ENCODE measurements at places on chromosomes 4 and X.

- no peak for DNase-seq
Measured at GRCh38 chrX:24169211-24169610, 19.7 kb downstream of the ZFX start.

DNA sequence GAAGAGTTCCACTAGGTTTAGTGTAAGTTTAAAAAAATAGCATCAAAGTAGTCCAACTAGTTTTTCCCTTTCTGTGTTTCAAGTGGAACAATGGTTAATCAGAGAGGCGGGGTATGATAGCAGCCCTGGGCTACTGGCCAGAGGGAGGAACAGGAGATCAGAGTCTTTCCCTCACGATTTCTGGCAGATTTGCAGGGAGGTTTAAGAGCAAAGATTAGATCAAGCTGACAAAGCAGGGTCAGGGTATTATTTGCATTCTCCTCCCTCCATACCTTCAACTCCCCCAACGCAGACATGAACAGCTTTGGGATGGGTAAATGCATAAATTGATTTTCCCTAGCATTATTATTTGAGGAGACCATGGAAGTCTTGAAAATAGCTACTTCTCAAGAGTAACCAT lies 277.6 kb upstream of the DIAPH2 start:
- DNase-seq = no peak

DNA sequence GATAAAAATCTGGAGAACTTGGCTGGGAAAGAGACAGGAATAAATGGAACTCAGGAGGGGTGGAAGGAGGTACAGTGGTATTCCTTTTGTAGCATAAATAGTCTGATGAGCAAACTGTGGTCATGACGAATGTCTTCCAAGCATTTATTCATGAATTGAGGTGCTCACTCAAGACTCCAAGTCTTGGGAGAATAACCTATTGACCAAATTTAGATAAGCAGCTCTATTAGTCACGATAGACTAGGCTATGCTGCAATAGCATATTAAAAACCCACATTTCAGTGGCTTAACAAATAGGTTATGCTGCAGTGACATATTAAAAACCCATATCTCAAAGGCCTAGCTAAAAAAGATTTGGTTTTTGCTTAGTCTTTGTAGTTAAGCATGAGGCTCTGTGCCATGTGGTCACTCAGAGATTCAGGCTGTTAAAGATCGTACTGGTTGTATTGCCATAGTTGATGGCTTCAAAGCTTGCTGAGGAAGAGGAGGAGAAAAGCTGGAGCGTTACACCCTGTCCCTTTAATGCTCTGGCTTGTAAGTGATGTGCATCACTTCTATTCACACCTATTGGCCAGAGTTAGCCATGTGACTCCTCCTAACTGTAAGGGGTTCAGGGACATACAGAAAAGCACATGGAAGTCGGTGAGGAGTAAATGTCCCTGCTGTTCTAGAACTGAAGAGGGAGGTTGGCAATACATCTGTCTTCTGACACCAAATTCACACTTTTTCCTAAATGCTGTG lies 24.5 kb upstream of the CCDC149 start:
- no peak for DNase-seq

DNA sequence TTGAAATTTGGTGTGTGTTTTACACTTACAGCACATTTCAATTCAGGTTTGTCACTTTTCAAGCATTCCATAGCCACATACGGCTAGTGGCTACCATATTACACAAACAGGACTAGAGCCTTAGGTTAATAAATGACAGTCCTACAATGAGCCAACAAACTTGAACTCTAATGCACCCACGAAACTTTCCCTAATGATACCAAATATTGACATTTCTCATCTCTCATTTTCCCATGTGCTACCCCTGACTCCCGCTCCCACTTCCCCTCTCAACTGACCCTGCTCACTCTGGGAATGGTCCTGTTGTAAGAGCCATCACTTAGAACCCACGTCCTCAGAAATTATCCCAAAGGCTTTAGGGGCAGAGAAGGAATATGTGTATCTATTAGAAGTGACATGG lies 4.9 kb upstream of the TLR10 start:
- DNase-seq = no peak

DNA sequence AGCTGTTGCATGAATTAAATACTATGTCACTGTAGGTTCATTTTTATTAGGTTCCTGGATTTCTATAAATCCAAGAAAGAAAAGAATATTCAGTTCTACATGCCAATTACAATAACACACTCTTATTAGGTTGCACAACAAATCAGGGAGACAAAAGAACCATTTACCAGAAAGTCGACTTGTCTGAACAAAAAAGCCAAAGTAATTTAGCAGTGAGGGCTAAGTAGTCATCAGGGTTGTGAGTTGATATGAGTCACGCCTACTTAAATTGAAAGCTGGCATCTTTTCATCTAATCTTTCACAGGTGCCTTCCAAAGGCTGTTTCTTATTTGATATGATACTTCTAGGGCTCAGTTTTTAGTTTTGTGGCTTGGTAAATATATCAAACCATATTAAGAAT lies 25.4 kb upstream of the GNRHR start:
- no peak for DNase-seq

DNA sequence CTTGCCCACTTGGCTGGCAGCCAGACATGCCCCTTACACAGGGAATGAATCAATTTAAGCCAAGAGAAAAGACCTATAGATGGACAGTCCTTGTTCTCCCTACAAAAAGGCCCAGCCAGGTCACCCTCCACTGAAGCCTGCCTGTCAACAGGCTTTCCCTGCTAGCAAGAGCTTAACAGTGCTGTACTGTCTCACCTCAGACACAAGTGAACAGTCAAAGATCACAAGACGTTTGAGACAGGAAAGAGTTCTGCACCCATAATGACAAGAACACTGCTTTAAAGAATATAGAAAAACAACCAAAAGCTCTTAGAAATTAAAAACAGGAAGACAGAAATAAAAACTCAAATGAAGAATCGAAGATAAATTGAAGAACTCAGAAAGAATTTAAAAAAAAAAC lies 4.6 kb downstream of the RNF175 start:
- DNase-seq = no peak

DNA sequence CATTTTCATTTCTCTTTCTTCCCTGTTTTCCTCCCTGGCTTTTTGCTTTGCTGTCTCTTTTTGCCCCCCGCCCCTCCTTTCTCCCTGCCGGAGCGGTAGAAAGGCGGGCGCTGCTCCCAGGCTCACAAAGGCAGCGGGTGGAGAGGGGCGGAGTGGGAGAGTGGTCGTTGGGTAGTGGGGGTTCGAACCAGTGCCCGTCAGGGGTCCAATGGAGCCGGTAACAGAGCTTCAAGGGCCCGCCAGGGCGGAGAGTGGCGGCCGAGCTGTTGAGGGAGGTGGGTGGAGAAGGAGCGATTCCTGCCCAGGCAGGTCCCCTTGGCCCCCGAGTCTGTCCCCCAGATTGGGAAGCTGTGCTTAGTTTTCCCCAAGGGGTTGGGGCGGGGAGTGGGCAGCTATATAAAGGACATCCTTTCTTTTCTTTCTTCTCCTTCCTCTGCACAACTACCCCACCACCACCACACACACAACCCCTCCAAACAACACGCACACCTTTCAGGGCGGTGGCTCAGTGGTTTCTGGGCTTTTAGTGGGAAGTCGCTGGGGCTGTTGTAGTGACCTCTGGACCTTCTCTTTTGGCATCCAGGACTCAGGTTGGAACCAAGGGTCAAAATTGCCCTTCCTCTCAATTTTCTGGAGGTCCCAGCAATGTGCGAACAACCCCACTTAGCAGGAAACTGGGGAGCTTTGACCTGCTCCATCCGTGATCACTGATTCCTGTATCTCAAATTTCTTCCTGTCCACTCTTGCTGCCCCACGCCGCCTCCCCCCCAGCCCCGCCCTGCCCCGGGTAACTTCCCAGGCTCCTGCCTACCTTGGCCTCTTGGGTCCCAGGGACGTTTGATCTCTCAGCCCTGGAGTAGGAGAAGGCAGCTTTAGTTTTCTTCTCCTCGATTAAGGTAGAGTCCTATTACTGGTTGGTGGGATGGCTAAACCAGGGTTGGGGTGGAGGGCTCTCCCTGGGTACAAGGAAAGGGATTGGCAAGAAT lies 1.9 kb downstream of the EFNB1 start:
- no peak for DNase-seq

DNA sequence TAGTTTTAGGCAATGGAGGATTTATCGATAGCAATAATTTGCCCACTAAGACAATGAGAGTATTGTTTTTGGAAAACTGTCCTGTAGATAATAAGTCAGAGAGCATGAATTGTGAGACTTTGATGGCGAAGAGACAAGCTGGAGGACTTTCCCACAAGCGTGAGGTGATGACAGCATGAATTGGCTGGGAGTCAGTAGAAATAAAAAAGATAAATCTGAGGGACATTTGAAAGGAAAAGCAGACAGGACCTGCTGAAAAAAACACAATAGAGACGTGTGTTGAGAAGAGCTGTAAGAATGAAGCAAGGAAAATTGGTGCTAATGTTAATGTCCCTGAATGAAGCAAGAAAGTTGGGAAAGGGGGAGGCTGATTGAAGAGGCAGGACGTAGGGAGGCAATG lies 233.5 kb downstream of the DCTD start:
- DNase-seq = no peak

DNA sequence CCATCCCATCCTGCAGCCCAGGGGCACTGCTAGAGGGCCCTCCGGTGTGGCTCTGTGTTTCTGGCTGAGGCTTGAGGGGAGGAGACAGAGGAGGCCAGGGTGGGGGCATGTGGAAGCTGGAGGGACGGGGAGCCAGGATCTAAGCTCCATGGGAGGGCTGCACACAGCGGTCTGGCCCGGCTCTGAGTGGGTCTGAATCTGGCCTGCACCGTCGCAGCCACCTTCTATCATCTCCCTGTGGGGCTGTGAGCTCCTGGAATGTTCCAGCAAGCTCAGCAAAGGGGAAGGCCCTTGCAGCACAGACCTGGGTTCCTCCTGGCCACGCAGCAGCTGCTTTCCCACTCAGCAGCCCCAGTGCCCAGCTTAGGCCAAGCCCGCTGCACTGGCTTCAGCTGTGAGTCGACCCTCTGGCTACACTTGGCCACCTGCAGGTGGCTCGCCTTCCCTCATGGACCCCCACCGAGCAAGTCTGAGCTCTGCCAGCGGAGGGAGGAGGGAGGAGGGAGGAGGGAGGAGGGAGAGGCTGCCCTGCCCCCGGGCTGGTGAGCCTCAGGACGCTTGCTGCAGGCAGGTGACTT lies 5.3 kb downstream of the NKX1-1 start:
- DNase-seq = no peak

- DNase-seq = no peak
Measured at GRCh38 chr4:30904588-30904987, 184.4 kb downstream of the PCDH7 start.

- DNase-seq = no peak
Measured at GRCh38 chrX:13473442-13474163, 95.8 kb upstream of the EGFL6 start.

DNA sequence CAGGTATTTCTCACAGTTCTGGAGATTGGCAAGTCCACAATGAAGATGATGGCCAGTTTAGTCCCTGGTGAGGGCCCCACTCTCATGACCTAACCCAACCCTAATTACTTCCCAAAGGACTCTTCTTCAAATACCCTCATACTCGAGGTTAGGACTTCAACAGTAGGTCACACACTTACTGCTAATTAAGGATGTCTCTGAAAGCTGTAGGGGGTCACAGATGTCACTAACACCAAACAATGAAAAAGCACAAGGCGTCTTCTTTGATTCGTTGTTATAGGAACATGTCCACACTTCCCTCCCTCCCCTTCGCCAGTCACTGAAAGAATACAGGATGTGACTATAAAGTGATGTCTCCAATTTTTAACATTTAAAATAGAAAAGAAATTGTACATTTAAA lies 309.7 kb downstream of the PACRGL start:
- no peak for DNase-seq

DNA sequence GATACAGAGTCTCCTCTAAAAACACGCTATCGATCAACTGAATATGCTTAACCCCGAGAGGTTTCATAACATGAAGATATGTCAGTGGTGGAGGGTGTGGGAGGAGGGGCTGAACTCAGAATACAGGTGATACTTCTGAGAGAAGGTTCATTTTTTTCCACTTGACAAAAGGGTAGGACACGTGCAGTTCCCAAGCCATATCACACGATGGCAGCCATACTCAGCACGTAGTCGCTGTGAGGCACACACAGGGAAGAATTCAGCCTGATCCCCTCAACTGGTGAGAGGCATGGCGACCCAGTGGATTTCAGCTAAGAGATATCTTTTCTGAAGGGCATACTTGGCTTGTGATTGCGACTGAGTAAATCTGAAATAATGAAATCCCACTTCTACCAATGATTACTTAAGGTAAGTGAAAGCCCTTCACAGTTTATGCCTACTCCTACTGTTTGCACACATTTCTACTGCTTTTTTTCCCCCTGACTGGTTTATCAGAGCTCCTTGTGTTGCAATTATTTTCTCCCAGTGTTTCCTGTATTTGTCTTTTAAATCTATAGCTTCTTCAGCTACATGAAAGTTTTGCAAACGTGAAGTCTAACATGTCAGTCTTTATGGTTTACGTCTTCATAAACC lies 133.1 kb downstream of the CORIN start:
- peak; percentile 21 for DNase-seq

DNA sequence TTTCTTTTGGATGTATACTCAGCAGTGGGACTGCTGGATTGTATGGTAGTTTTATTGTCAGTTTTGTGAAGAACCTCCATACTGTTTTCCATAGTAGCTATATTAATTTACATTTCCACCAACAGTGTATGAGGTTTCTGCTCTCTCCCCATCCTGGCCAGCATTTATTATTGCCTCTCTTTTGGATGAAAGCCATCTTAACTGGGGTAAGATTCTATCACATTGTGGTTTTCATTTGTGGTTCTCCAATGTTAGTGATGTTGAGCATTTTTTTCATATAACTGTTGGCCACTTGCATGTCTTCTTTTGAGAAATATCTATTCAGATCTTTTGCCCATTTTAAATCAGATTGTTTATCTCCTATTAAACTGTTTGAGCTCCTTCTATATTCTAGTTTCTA lies 27.6 kb downstream of the QRFPR start:
- DNase-seq = no peak

GRCh38 chrX:1533058-1533457 lies 3.9 kb downstream of the P2RY8 start:
- DNase-seq = no peak

DNA sequence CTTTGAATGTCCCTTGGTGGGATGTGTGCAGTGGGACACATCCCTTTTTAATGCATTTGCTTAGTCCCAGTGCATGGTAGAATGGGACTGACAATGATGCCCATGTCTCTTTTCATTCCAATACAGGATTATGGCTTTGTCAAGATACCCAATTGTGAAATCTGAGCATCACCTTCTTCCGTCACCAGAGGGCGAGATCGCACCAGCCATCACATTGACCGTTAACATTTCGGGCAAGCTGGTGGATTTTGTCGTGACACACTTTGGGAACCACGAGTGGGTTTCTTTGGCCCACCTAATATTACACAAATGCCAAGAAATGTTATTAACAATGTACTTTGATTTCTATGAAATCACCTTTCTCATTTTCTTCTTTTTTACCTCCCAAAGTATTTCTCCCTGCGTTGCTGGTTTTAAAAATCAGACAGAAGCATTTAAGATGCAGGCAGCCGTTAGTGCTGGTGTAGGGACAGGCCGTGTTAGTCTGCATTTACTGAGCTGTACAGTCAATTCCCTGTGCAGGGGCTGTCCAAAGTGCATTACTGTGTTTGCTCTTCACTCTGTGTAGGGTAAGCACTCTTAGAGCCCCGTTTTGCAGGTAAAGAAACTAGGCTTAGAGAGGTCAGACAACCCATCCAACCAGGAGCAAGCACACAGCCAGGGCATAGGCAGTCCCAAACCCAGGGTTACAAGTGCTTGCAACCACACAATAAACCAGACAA lies 46.5 kb downstream of the CWH43 start:
- peak; percentile 44 for DNase-seq

Data from cerebellar cortex (tissue), 1 donor.